ENCODE measurements at places on chromosomes 5 and 9.

GRCh38 chr5:37575541-37576489 is 196.7 kb downstream of the WDR70 start:
- peaks cover 2% of the 10 kb centered on the region for H3K27me3 ChIP-seq
- DNase-seq: no peak
- H3K36me3 ChIP-seq: peaks cover 10% of the 10 kb centered on the region
- H3K4me1 ChIP-seq: peaks cover 31% of the 10 kb centered on the region

GRCh38 chr5:176527246-176528222 is 9.7 kb downstream of the RNF44 start:
- peaks cover 2% of the 10 kb centered on the region for H3K4me1 ChIP-seq
- H3K4me3 ChIP-seq: no peak overlapping the region
- H3K36me3 ChIP-seq: peaks cover 14% of the 10 kb centered on the region
- no peaks in the 10 kb centered on the region for H3K27me3 ChIP-seq

DNA sequence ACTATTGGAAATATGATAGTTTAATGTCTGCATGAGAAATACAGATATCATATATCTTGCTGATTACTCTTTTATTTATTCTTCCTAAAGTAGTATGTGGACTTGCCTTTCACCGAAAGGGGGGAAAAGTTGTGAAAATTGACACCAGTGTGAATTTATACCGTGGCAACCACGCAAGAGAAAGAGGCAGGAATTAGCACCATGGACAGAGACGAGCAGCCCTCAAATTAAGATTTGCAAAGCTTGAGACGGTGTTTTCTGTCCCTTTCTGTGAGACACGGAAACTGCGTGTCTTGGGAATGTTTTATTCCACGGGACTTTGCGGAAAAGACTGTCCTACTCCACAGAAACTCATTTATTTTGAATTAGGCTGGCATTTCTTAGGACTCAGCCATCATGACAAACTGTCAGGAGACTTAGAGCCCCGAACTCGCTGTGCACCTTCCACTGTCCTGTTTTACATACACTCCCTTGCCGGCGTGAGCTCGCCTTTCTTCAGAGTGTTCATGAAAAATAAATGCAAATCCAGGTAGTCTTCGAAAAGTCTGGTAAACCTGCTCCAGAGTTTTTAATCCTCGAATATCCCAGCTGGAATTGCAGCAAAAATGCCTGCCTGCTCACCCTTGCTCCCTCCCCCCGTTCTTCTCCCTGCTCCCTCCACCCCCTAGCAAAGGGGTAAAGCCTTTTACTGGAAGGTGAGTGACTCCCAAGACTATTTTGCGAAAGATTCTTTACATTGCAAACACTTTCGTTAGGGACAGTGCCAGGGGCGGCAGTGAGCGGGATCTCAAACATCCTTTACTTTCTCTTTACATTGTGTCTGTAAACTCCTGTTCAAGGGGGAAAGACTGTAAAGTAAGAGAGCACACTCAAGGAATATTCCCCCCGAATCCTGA is 3.8 kb upstream of the ELAVL2 start:
- H3K4me3 ChIP-seq: no peak overlapping the region
- H3K4me1 ChIP-seq: peaks cover 9% of the 10 kb centered on the region
- peaks cover 52% of the 10 kb centered on the region for H3K27me3 ChIP-seq

- H3K4me1 ChIP-seq: peaks cover 19% of the 10 kb centered on the region
- DNase-seq: no peak
- H3K27me3 ChIP-seq: no peaks in the 10 kb centered on the region
- no peak overlapping the region for H3K27ac ChIP-seq
- H3K4me3 ChIP-seq: no peak overlapping the region
These were observed 466.0 kb upstream of the ARRDC3 start for GRCh38 chr5:91849069-91849468.

GRCh38 chr5:115308815-115309214 is 12.4 kb upstream of the CCDC112 start:
- no peaks in the 10 kb centered on the region for H3K4me1 ChIP-seq
- no peak for DNase-seq
- no peak overlapping the region for H3K27ac ChIP-seq
- H3K27me3 ChIP-seq: peaks cover 19% of the 10 kb centered on the region
- no peak overlapping the region for H3K4me3 ChIP-seq

DNA sequence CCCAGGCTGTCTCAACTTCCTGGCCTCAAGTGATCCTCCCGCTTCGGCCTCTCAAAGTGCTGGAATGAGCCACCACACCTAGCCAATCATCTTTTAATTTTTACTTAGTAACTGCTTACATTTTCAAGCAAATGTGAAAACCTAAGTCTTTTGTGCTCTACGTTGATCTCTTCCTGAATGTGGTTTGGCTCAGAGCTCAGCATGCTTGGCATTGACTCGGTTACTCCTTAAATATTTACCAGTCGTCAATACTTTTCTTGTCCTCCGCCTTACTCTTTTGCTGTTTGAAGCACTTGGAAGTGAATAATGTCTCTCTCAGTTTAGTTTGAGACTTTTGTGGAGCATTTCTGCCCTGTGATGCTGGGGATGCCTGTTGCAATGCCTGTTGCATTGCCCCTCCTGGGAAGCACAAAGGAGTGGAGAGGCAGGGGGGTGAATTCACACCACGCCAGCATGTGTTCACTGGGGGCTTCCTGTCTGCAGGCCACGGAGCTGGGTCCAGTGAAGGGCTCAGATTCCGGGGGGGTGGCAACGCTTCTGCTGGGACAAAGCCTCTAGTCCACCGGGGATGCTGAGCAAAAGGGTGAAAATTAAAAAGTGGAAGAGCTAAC is 13.1 kb upstream of the TENT4A start:
- no peak for DNase-seq
- H3K27ac ChIP-seq: no peak overlapping the region
- no peak overlapping the region for H3K4me3 ChIP-seq
- H3K27me3 ChIP-seq: peaks cover 41% of the 10 kb centered on the region

DNA sequence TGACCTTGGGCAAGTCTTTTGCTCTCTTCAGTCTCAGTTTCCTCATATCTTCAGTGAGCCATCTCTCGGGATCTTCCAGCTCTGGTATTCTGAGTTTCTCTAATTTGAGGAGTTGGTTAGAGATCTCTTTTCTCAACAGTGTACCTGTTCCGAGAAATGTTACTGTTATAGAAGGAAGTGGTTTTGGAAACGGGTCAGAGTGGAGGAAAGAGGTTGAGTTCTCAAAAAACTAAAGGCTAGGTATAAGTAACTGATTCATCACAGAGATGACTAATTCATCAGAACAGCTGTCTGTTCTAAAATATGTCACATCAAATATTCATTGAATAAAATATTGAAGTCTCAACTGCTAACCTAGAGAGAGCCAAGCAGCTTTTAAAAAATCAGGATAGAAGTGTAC is 106.6 kb downstream of the PALM2AKAP2 start:
- no peak for DNase-seq
- H3K27ac ChIP-seq: no peak overlapping the region
- no peaks in the 10 kb centered on the region for H3K27me3 ChIP-seq
- H3K4me3 ChIP-seq: no peak overlapping the region
- H3K36me3 ChIP-seq: no peaks in the 10 kb centered on the region
- peaks cover 8% of the 10 kb centered on the region for H3K4me1 ChIP-seq

DNA sequence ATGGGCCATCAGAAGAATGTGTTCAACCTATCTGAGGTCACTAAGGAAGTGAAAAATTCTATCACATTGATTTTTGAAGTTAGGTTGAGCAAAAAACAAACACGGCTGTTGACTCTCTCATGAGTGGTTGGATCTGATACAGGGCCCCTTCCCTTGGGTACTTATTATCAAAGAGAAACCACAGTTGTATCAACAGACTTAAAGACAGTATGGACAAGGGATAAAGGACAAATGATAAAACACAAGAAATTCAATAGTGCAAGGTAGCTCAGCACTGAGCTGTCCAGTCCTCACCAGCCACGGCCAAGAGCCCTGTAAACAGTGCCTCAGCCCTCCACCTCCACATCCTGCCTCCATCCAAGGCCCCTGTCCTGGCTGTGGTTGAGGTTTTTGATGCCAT is 86.9 kb downstream of the UBE2QL1 start:
- no peaks in the 10 kb centered on the region for H3K36me3 ChIP-seq
- H3K27me3 ChIP-seq: peaks cover 65% of the 10 kb centered on the region
- no peak overlapping the region for H3K27ac ChIP-seq
- no peaks in the 10 kb centered on the region for H3K4me1 ChIP-seq

DNA sequence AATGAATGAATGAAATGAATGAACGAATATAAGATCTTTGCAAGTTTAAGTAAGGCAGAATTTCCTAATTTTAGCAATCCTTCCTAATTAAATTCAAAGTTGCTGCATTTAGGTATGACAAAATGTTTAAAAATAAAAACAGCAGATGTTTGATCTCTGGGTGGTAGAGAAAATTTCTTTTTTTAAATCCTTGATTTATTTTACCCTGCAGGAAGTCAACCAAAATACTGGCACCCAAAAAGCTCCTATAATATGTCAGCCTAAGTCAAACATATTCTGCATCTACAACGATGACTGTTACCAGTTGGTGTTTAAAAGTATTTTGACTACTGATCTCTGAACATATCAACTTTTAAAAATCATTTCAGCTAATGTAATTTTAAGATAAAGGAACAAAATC is 58.4 kb downstream of the TTC39B start:
- no peak overlapping the region for H3K27ac ChIP-seq
- H3K36me3 ChIP-seq: no peaks in the 10 kb centered on the region
- peaks cover 18% of the 10 kb centered on the region for H3K4me1 ChIP-seq
- no peak for DNase-seq
- no peaks in the 10 kb centered on the region for H3K27me3 ChIP-seq

DNA sequence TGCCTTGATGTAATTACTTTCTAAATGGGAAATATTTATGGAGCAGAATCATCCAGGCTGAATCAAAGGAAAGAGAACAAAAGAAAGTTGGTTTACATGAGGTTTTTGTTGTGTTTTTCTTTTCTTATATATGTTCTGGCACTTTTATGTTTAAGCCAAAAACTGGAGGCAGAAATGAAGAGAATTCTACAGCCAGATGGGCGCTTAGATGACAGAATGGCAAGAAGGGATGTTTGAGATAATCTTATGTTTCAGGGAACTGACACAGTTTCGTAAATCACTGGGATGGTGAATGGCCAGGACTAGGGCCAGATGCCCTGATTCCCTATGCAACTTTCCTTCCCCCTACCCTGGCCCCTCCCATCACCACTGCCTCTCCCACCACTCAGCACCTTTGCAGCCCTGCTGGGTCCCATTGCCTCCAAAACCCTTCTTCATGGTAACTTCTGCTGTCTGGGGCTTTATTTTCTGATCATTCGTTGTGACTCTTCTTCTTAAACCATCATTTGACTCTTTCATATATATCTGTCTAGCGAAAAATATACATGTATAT is 111.8 kb downstream of the EFNA5 start:
- no peak overlapping the region for H3K4me3 ChIP-seq
- H3K4me1 ChIP-seq: peaks cover 62% of the 10 kb centered on the region
- peak overlapping the region; percentile 56 for H3K27ac ChIP-seq
- H3K36me3 ChIP-seq: peaks cover 2% of the 10 kb centered on the region
- no peaks in the 10 kb centered on the region for H3K27me3 ChIP-seq
- DNase-seq: no peak

Measured in mesothelial cell of epicardium (in vitro differentiated cells).